ENCODE measurements at places on chromosomes 6 and 20.

DNA sequence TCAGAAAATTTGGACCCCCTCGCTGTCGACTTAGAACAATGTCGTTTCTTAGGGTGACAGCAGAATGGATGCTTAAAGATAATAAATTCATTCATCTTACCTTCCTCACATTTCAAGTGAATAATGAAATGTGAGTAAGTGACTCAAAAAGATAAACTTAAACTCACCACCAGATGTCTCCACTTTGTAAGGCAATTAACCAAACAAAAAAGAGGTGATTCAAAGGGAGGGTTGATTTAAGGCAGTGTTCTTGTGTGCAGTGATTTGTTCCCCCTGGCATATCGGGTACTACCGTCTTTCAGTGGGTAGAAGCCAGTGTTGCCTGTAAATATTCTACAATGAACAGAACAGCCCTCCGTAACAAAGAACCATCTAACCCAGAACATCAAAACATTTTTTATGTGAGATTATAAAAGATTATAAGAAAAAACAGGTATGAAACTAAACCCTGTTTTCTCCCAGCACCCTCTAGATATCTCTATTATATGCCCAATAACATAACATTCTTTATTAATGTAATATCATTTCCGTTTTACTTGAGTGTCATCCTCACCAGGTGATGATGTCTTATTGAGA, 589.7 kb downstream of the CBLN4 start:
- no peak for DNase-seq

- DNase-seq, result no peak
Measured at GRCh38 chr20:57807401-57808263, 97.8 kb upstream of the PMEPA1 start.

DNA sequence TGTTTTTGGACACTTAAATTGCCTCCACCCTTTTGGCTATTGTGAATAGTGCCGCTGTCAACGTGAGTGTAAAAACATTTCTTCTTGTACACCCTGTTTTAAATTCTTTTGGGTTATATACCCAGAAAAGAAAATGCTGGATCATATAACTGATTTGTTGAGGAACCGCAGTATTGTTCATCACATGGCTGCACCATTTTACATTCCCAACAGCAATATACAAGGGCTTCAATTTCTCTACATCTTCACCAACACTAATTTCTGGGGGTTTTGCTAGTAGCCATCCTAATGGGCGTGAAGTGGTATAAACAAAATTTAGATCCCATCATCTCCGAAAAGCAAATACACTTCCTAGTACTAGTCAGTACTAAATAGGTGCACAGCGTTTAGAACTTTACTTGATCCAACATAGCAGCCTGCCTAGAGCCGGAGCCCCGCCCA, 579 bp upstream of the BPHL start:
- DNase-seq, result no peak

GRCh38 chr20:24560571-24561491, 91.4 kb downstream of the SYNDIG1 start:
- no peak for DNase-seq

GRCh38 chr20:60365882-60366281, 407.7 kb downstream of the CDH26 start:
- no peak for DNase-seq

DNA sequence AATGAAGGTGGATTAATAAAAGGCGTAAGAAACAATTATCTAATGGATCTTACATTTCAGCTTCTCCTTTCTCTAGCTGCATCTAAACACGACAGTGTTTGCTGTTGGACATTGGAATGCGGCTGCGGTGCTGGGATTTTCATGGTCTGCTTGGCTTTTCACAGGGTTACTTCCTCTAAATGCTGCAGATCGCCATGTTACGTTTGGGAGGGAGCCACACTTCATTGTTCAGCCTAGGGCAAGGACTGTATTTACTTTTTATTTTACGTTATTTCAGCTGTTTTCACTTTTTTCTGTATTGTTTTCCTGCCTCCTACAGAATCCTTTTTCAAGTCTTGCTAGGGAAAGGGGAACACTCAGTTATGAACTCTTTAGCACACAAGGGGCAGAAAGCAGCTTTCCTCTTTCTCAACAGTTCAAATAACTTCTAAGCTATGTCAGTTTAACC, 97.9 kb upstream of the MTHFD1L start:
- no peak for DNase-seq

- no peak for DNase-seq
Measured at GRCh38 chr6:155190677-155191076, 73.1 kb upstream of the CLDN20 start.

DNA sequence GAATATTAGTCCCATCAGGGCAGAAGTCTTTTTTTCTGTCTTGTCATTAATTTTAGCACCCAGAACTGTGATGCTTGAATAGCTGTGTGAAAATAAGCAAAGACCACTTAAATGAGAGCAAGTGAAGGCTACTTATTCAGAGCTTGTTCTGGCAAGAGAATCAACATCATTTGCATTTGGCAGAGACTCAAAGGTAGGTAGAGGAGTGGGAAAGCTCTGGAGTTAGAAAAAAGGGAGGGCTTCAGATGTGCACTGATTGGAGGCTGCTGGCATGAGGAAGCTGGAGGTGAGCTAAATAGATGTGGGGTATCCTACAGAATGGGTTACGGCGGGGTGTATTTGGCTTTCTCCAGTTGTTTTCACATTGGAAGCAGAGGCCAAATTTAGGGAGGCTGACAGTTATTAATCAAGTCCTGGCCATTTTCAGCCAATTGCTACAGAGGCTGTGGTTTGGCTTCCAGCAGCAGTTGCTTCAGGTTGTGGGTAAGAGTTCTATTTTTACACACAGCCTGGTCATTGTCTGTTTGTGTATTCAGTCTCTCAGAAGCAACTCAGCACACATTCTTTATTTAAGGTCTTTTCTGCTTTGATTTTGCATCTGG, 254.3 kb downstream of the BTBD3 start:
- no peak for DNase-seq

- no peak for DNase-seq
Measured at GRCh38 chr6:14953836-14954235, 292.0 kb upstream of the JARID2 start.

- DNase-seq, result no peak
Measured at GRCh38 chr20:3226093-3226492, 12.9 kb downstream of the SLC4A11 start.
